Activated CD8-positive, alpha-beta memory T cell treated with anti-CD3 and anti-CD28 coated beads for 24 hours (primary cell): ENCODE measurements at places on chromosomes 7 and 10.

DNA sequence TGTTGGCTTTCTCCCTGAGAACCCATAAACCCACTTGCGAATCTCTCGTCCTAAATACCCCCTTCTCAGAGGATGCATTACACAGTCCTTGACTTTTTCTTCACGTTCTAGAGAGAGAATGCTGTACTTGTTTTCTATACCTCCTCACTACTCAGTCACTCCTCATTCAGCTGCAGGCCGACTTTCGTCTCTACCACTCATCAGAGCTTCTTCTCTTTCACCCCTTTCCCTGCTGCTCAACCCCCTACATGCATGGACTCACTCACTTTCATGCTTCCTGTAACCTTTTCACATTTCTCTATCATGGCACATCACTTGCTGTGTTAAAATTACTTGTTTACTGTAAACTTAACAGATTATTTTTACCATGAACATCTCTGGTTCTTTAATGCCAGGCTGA, 19.8 kb downstream of the MDFIC start:
- no peak for DNase-seq

- DNase-seq = no peak
Observed at GRCh38 chr10:103645141-103646054, 151.9 kb downstream of the NEURL1 start.

DNA sequence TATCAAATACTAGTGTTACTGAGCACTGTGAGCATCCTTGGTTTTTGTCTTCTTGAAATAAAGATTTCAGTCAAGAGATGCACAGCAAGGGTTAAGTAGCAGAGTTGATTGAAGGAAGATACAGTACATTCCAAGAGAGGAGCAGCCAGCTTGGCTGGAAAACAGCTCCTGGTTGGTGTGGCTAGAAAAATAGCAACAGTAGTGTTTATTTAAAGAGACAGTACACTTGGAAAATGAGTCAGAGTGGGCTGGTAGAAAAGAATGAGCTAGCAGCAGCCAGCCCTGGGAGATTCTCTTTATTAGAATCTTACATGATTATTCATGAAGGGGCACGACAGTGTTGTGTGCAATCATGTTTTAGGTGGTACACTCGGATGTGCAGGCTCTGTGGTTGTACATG, 1016.4 kb upstream of the SORCS1 start:
- DNase-seq = no peak

- no peak for DNase-seq
Observed at GRCh38 chr7:93092757-93093370, 24.9 kb downstream of the SAMD9 start.

GRCh38 chr10:121753726-121754476, 155.7 kb upstream of the FGFR2 start:
- no peak for DNase-seq

DNA sequence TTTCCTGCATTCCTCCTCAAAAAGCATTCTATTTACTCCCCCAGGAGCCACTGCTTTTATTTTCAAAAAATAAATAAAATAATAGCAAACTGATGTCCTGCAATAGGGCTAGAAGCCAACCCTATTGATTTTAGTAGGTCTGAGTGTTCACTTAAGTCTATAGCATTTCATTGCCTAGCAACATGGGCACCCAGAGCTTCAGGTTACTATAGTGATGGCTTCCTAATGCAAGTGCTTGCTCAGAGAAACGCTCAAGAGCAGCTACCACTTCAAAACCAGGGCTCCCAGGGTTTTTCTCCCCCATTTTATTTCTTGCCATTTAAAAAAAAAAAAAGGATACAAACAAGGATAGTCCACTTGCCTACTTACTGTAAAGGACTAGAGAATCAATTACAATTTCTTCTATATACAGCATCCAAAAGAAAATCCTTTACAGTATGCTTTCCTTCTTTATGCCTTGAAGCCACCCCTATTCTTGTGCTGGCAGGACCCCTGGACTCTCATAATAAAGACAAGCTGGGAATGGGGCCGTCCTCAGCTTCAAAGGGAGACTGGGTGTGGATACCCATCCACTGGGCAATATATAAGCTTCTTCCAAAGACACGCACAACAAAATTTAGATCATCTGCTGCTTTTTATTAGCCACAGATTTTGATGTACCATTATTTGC, 133.3 kb downstream of the VPS41 start:
- DNase-seq = no peak

- no peak for DNase-seq
Observed at GRCh38 chr10:108632144-108632543, 1291.2 kb downstream of the XPNPEP1 start.

- DNase-seq = no peak
Observed at GRCh38 chr10:128950916-128951275, 516.1 kb upstream of the MGMT start.

DNA sequence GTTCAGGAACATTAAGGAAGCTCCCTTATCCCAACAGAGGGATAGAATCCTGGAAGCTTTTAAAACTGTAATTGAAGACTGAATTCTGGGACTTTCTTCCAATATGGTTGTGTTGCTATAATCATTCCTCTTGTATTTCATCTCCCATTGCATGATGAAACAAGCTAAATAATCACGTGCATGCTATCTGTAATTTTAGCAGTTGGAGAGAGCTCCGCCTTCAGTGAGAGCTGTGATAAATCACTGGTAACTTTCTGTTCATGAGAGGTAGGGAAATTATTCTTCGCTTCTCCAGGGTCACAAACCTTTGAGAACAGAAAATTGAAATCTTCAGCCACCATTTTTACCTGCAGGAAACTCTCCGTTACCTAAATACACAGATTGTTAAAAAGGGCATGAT, 530.2 kb downstream of the HTR7 start:
- DNase-seq = no peak

DNA sequence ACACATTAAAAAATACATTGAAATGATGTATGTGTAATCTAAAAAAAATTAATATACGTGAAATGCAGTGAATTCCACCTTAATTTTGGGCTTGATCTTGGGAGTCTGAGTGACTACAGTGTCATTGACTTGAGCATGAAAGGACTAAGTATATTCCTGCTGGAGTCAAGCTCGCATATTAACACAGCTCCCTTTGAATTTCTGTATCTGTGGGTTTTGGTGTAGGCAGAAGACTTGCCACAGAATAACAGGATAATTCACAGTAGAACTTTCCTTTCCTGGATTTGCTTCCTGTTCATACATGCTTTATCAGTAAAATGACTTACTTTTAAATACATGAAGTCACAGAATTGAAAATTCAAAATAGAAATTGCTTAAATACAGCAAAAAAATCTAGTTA, 55.3 kb downstream of the PPP1R9A start:
- DNase-seq = no peak

DNA sequence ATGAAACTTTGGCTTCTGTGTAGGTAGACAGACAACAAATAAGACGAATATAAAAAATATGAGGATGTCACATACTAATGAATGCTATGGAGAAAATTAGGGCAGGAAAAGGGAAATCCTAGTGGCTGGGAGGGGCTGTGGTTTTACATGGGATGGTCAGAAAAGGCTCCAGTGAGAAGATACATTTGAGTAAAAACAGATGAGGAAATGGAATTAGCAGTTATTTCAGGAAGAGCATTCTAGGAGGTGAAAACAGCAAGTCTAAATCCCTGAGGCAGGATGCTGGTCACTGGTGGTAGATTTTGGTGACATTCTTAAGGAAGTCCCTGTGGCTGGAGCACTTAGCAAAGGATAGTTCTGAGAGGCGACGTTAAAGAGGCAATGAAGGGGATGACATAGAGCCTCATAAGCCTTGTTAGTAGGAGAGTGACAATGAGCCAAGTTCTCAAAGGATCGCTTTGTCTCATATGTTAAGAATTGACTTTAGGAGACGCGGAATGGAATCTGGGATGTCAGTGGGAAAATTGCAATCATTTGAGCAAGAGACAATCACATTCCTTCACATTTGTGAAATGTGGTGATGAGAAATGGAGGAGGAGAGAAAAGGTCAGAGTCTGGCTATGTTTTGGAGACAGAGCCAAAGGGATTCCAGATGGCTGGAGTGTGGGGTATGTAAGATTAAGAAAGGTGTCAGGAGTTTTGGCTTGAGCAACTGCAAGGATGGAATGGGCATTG, 384.7 kb upstream of the FZD8 start:
- DNase-seq = no peak

GRCh38 chr10:26463986-26464385, 25.8 kb downstream of the APBB1IP start:
- DNase-seq = no peak

DNA sequence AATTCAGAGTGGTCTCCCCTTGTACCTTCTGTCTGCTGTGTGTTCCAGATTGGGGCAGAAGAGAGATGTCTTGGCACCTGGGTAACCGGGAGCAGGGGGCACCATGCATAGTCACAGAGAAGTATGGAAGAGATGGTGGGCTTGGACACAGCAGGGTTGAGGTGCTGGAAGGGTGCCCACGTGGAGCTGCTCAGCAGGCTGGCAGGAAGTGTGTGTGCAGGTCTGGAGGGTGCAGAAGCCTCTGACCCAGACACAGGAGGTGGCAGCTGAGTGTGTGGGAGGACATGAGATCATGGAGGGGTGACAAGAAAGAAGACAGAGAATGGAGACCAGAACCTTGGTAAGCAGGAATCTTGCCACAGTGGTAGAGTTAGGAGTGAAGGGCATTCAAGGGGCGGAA, 42.3 kb upstream of the DUSP5 start:
- DNase-seq = peak; percentile 68

DNA sequence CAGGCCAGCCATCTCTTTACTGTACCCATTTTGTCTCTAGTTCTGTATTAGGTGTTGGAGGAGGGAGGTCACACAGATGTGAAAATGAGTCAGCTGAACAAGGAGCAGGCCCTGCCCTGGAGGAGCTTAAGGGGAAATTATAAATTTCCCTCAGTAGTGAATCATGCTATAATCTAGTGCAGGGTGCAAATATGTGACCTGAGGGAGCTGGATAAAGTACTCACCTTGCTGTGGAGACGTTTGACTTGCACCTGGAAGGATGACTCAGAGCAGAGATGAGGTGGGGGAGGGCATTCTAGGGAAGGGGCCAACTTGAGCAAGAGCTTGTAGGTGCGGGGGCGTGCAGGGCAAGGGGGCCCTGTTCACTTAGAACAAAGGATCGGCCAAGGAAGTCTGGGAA, 610.6 kb downstream of the SDK1 start:
- DNase-seq = no peak
